NCI-H1105 (cell line): ENCODE measurements at places on chromosomes 7 and 10.

DNA sequence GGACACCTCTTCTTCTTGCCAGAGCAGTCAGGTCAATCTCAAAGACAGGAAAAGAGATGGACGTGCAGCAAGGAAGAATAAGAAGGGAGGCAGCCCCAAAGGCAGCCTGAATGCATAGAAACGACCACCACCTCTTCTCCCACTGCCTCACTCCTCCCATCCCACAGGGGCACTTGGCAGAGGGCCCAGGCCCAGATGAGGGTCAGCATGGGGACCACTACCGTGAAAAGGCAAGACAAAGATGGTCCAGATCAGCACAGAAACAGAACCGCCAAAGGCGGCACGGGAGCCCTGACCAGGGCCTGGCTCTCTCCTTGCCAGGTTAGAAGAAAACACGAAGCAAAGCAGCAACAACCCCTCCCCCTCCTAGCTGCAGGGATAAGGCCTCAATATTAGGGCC is 1.9 kb upstream of the NDST2 start:
- no peak for DNase-seq

GRCh38 chr7:22418251-22419046 is 61.5 kb upstream of the RAPGEF5 start:
- DNase-seq, result no peak

DNA sequence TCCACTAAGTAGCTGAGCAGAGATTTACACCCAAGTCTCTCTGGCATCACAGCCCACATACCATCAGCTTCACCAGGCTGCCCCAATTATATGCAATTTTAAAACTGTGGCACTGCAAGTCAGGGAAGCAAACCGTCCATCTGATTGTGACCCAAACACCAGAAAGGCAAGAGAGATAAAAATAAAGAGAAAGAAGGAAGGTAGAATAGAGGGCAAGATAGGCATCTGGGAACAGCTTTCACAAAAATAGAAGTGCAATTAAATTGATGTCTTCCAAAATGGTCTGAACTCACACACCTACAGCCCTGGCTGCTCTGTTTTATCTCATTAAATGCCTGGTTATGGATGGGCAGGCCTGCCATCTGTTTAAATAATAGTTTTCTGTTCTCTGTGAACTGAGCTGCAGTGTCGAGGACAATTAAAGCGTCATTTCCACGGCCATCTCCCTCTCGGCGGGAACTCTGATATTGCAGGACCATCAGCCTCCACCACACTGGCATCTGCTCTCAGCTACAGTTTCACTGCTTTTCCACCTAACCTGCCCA is 509.1 kb downstream of the INHBA start:
- no peak for DNase-seq

DNA sequence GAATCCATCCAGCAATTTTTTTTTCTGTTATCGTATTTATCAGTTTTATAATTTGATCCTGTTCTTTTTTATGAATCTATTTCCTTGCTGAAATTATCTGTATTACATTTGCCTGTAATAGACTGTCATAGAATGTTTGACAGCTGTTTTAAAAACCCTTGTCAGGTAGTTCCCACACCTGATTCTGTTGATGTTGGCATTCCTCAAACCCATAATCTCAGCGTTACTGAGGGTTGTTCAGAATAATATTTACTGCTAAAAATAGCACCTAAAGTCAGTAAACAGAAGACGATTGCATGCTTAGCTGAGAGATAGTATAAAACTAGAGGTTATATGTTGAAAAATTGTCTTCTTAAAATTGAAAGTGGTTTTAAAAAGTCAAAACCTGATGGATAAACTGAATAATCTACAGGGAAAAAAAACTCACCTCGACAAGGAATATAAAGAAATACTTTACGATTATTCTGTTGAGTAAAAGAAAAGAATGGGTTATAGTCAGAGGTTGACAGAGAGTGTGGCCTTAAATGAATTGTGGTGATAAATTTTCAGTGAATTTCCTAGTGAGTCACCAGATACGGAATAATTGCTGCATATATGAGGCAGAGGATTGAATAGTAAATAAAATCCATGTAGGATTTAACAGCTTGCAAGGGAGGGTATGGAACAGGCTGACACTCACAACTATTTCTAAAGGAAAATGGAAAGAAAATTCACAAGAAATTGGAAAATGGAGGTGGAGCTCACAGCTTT is 824.1 kb upstream of the IGFBP3 start:
- DNase-seq, result no peak

GRCh38 chr7:120303105-120303504 is 30.1 kb downstream of the KCND2 start:
- no peak for DNase-seq

- no peak for DNase-seq
Observed at GRCh38 chr7:20466543-20467021, 135.9 kb downstream of the ITGB8 start.

GRCh38 chr10:60032723-60033122 is 126.4 kb upstream of the CCDC6 start:
- peak; percentile 26 for DNase-seq

DNA sequence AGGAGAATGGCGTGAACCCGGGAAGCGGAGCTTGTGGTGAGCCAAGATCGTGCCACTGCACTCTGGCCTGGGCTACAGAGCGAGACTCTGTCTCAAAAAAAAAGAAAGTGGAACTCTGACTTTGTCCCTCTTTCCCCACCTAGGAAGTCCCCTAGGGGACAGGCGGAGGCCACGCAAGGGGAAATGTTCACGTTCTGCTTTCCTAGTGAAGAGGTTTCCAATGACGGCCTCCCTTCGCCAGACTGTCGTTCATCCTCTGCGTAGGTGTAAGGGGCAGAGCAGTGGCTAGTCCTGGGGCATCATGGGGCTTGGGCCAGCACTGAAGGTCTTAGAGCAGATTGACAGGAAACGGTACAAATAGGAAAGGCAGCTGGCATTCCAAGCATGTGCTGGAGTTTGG is 30.6 kb downstream of the SUFU start:
- DNase-seq, result no peak

DNA sequence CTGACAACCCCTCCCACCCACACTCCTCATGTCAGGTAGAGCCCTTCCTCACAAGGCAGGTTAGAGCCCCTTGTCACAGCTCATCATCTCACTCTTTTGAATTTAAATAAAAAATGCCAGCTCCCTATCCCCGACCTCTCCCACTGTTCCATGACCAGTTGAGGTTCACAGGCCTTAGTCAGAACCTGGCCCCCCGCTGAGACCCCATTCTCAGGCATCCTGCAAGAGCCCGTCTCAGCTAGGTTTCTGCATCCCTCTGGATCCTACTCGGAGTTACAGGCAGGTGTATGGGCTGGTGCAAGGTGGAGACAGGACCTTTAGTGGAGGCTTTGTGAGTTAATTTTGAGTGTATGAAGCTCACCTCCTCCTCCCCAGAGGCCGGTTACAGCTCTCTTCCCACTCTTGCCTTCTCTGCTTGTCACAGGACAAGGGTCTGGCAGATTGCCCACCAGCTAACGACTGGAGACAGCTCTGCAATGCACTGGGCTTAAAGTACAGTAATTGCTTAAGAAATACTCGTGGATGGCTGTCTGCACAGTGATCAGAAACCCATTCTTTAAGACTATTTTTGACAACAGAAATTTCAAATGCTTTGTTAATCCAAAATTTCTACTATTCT is 394.9 kb upstream of the DPP6 start:
- DNase-seq, result no peak
